ENCODE measurements at places on chromosomes 16 and 17.

DNA sequence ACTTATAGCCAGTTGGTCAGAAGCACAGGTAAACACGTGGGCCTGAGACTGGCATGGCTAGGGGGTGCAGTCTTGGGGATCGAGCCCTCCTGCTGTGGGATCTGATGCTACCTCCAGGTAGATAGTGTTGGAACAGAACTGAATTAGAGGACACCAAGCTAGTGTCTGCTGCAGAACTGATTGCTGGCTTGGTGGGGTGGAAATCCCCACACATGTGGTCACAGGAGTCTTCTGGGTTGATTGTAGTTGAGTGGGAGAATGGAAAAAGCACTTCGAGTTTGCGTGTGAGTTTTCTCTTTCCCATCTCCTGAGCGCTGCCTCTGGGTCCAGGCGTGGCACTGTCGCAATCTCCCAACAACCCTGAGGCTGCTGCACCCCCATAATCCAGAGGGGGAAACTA is 8.0 kb upstream of the SPATA32 start:
- DNase-seq = no peak

DNA sequence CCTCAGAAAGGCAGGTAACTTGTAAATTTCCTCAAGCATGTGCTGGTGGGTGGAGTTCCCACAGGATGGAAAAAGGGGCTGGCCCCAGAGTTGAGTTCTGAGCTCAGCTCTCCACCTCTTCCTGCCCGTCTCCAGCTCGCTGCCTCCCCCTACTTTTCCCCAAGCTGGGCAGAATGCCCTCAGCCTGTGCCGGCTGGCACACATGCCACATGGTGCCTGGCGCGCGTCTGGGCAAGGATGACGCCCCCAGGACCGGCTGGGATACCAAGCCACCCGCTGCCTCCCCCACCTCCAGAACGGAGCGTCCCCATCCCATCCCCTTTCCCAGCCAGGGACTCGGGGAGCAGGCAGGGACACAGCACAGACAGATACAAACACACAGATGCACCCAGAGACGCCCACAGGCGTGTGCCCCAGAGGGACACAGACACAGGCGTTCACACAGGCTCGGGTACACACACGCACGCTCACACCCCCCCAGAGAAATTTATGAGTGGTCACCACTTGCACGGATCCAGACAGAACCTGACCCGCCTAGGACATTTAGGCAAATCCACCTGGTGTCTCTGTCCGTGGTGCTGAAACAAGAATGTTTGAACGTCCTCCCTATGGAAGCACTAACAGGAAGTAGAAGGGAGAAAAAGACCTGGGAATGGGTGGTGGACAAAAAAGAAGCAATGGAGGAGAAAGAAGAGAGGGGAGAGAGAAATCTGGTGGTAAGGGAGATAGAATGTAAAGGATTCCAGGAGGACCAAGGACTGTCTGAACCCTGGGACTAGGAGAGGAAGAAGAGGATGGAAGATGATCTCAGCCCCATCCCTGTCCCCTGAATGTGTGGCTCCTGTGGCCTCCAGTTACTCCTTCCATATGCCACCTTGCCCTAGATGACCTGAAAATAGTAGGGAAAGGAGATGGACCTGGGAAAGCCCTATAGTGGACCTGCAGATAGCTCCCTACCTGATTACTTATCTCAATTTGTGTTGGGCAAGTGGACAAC is 15.5 kb downstream of the NEUROD2 start:
- DNase-seq = no peak

DNA sequence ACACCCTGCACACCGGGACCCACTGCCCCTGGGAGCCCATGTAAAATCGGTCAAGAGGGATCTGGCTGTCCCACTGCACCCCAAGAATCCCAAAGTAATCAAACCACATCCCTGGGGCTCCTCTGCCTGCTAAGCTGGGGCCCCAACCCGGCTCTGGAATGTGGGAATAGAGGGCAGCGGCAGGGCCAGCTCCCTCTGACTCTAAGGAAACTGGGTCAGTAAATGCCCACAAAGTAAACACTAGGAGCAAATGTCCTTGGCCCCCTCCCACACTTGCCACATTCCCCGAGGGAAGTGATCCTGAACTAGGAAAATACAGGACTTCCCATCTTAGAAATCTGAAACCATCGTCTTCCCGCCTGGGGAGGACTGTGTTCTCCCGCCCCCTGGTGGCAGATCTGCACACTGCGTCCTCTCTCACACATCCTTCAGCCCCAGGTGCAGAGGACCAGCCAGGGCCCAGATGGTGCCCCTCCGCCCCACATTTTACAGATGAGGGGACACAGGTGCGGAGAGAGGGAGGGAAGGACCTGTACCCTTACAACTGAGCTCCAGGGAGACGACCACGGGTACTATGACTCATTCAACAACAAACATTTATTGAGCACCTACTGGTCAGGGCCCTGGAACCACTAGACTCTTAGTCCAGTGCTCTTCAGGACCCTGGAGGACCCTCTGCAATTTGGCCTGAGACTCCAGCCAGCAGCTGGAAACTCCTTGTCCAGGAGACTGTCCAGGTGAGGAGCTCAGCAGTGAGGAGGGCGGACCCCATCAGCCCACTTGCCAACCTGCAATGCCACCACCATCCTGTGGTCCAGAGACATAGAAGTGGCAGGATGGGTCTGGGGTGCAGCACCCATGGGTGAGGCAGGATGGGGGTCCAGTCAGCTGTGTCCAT is 10.1 kb downstream of the P3H4 start:
- peak; percentile 67 for DNase-seq

DNA sequence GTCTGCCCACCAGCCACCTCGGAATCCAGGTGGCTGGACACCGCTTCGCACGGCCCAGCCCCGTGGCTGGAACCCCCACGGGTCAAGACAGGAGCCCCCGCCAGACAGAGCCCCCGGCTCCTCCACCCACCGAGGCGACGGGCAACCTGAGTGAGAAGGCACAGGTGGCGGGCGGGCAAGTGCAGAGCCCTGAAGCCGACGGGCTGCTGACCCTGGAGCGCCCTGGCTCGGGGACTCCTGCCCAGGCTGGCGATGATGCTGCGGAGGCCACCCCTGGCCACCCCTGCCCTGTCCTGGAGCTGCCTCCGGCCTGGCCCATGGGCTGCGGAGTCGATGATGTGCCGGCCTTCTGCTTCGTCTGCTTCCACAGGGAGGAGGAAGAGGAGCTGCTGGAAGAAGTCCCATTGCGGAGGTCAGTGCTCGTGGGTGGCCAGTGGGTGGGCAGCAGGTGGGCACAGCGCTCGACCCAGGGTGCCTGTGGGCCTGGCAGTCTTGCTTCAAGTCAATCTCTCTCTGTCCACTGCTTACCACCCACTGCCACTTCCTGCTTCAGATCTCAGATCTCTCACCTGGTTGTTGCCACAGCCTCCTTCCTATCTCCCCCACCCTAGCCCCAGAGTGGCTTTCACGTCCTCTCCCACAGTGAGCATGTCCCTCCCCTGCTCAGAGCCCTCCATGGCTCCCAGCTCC is 33.1 kb upstream of the SBK1 start:
- no peak for DNase-seq

DNA sequence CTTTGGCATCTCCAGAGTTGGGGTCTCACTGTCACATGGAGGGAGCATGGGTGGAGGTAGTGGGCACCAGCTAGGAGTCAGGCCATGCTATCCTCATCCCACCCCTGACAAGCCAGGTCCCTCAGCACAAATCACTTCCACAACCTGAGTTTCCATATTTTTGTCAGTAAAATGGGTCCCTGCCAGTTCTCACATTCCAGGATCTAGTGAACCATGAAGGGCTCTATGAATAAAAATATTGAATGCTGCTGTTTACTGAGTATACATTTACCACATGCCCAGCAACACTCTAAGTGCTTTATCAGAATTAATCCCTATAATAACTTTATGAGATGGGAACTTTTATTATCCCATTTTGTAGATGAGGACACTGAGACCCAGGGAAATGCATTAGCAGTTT is 16.8 kb downstream of the SEZ6 start:
- no peak for DNase-seq

- no peak for DNase-seq
Measured at GRCh38 chr17:82029391-82029790, 2.1 kb upstream of the RAC3 start.

- no peak for DNase-seq
Measured at GRCh38 chr16:85395913-85396878, 216.9 kb upstream of the GSE1 start.

GRCh38 chr17:29582254-29582765 is 7.1 kb downstream of the GIT1 start:
- no peak for DNase-seq

GRCh38 chr16:69926241-69926640 is 24.9 kb upstream of the CLEC18A start:
- no peak for DNase-seq

DNA sequence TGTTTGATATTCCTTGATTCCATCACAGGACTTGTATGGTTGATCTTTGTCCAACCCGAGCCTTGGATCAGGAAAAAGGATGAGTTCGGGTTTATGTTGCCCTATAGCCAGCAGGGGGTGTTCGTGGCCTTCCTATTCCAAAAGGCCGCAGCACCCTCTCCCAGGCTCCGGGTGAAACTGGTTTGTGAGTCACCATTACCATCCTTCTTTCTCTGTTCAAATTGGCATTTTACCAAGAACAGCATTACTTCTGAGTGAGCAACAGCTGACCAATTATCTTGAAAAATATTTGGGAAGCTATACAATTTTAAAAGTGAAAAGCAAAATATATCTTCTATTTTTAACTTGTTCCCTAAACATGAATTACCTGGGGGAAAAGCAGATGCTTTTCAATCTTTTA is 24.3 kb upstream of the KRT20 start:
- peak; percentile 40 for DNase-seq

DNA sequence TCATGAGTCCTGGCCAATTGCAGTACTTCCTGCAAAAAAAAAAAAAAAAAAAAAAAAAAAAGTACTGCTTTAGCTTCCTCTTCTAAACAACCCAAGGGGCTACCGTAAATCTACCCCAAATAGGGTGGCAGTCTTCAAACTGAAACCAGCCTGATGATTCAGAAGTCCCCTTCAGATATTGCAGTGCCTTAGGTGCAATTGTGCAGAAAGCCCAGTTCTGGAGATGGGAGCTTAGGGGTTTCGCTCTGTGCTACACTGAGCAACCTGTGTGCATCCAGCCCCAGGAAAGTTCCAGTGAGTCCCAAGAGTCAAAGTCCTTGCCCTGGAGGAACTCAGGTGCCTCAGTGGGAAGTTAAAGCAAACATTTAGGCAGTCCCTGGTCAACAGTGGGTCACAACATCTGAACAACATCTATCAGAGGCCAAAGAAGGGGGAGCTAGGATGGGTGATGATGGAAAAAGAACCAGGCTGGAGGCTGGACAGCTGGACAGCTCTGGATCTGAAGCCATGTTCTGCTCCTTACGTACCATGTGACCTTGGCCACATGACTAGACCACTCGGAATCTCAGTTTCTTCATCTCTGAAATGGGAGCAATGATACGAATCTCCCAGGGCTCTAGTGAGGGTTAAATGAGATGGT is 6.7 kb upstream of the CIITA start:
- DNase-seq = no peak

DNA sequence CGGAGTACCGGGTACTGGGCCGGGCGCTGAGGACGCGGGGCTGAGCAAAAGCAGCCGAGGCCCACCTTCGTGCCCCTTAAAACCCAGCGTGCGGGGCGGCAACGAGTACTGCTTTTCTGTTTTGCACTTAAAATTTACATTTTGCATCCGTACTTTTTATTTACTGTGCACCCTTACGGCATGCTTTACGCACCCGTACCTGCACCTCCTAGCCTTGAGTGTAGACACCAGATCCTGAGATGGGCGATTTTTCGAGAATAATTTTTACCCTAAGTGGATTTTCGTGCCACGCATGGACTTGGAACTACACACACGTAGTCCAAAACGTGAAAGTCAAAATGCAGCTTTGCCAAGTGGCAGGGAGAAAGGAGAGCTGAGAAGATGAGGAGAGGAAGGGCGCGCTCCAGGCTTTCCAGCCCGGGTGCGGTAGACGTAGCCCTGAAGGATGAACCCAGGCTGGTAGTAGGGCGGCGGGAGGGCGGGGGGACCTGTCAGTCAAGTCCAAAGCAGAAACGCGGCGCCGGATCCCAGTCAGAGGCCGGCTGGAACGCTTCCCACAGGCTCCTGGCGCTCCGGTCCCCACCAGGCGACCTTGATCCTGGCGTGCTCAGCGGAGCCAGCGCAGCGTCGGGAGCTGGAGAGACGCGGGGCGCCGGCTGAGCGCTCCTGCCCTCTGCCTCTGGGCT is 1.2 kb upstream of the CBLN1 start:
- DNase-seq = no peak

- no peak for DNase-seq
Measured at GRCh38 chr17:30101686-30102390, 14.8 kb upstream of the NSRP1 start.

- no peak for DNase-seq
Measured at GRCh38 chr16:2004795-2005517, 4.7 kb downstream of the ZNF598 start.

DNA sequence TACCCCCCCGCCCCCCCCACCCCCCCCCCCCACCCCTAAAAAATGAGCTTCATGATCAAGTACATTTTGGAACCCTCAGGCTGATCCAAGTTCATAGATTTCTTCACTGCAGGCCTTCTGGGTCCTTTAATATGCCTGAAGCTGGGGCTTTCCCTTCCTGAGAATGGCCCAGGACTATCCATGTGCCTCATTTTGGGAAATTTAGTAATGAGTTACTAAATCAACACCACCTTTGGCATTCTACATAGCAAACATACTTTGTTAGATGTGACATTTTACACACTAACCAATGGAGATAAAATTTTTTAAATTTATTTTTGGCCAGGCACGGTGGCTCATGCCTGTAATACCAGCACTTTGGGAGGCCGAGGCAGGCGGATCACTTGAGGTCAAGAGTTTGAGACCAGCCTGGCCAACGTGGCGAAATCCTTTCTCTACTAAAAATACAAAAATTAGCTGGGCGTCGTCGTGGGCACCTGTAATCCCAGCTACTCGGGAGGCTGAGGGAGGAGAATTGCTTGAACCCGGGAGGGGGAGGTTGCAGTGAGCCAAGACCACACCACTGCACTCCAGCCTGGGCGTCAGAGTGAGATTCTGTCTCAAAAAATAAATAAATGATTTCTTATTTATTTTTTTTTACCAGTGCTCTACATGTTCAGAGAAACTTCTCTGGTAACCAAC is 14.0 kb downstream of the HERPUD1 start:
- no peak for DNase-seq

DNA sequence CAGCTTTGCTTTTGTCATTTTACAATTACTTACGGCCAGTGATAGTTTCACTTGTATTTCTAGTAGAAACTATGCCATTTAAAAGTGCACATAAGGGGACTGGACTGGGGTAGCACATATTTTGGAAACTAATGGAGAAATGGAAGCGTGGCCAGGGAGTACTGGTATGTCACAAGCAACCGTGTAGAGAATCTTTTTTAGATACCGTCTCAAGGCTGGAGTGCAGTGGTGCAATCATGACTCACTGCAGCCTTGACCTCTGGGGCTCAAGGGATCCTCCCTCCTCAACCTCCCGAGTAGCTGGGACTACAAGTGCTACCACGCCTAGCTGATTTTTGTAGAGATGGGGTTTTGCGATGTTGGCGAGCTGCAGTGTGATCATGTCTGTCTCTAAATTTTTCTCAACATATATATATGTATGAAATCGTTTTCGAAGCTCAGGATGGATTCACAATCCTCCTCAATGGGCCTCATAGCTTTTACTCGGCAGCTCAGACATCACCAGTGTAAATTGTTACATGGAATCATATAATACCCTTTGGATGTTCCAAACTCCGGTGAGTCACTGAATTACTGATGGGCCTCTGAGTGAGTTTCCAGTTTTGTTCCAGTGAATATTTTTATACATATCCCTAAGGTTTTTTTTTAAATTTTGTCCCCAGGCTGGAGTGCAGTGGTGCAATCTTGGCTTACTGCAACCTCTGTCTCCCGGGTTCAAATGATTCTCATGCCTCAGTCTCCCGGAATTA is 51.7 kb downstream of the ZNF778 start:
- DNase-seq = no peak

Measured in central memory CD8-positive, alpha-beta T cell (primary cell).